NCI-H1092 treated with DMSO at 0.1 percent for 48 hours (cell line): ENCODE measurements at places on chromosomes 6 and 20.

- no peak for DNase-seq
These were observed 4.3 kb downstream of the SLC35D3 start for GRCh38 chr6:136926383-136926782.

DNA sequence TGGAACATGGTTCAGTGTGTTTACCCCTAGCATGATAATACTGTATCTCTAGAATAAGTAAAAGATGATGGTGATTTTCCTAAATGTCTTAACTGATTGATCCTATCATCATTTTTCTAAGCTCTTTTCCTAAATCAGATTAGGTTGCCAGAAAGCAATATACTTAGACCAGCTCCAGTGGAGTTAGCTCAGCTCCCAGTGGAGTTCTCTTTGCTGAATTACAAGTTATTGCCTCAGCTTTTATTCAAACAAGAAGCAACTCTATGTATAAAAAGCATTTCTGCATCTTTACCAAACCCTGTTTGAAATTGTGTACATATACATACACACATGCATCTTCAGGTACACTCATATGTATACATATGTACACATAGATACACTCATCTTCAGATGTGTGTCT, 44.9 kb downstream of the SNX9 start:
- DNase-seq = no peak

- DNase-seq = no peak
These were observed 134.1 kb upstream of the CEP162 start for GRCh38 chr6:84361372-84362192.

DNA sequence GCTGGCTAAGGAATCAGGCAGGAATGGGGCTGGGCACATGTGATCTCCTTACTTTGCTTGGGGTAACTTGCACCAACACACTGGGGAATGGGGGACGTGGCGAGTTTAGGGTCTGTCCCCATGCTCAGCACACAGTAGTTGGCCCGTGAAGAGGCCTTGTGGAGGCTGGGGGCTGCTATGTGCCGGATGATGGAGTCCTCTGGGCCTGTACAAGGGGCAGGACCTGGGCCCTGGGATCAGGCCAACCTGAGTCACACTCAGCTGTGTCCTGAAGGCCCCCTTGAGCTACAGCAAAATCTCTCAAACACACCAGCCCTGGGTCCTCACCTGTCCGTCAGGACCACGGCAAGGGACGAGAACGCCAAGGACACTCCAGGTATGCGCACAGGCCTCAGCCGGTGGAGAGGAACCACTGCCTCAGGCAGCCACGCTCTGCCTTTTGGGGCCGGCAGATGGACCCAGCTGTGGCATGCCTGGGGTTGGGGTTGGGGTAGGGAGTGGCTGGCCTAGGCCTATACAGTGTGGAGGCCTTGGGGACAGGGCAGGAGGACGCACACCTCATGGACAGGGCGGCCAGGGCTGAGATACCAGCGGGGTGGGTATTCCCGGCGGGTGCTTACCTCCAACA, 11.1 kb downstream of the UCKL1 start:
- DNase-seq = no peak

DNA sequence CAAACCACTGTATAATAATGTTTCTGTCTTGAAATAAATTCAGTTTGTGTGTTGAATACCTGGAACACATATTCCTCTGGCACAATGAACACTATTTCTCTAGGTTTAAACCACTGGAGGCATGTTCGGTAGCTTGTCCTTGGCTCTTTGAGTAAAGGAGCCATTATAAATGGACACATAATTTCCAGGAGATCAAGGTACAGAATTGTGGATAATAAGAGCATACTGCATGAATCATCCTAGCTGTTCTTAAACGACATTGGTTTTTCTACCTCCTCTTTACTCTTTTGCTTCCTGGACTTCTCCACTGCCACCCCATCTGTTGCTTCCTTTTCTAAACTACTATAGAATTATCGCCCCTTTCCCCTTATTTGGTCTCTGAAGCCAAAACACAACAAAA, 1.2 kb downstream of the CENPW start:
- DNase-seq = no peak

DNA sequence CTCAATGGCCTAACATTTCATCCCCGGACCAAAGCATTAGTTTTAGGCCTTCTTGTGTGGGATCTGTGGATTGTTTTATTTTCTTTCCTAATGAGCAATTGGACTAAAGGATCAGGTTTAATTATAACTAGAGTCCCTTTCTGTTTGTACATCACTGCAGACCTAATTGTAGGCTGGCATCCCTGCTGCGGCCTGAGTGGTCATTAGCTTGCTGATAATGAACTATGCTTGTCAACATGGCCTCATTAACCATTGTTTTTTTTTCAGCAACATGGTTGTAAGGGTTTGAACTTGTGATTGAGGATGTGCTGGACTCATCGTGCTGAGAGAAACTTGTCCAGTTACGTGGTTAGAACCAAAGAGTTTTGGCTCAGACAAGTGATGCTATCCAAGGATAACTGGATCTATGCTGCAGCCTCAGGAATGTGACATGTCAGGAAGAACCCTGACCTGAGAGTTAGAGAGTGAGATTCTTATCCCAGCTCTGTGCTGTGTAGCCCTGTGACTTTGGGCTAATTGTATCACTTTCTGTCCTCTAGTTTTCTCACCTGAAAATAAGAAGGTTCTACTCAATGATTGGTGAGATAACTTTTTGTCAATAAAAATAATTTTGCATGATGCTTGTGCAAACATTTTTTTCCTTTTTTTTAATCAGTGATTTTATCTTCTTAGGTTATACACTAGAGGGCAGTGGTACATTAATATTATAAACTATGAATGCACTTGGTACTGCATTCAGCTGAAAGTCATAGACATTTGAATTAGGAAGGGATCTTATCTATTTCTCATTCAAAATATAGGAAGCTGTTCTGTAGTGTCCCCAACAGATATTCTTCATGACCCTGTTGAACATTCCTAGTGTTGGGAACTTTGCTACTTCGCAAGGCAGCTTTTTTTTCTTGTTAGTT, 140.9 kb downstream of the RNF144B start:
- peak; percentile 17 for DNase-seq

- DNase-seq = no peak
These were observed 95.5 kb downstream of the SNAP91 start for GRCh38 chr6:83613378-83613777.

DNA sequence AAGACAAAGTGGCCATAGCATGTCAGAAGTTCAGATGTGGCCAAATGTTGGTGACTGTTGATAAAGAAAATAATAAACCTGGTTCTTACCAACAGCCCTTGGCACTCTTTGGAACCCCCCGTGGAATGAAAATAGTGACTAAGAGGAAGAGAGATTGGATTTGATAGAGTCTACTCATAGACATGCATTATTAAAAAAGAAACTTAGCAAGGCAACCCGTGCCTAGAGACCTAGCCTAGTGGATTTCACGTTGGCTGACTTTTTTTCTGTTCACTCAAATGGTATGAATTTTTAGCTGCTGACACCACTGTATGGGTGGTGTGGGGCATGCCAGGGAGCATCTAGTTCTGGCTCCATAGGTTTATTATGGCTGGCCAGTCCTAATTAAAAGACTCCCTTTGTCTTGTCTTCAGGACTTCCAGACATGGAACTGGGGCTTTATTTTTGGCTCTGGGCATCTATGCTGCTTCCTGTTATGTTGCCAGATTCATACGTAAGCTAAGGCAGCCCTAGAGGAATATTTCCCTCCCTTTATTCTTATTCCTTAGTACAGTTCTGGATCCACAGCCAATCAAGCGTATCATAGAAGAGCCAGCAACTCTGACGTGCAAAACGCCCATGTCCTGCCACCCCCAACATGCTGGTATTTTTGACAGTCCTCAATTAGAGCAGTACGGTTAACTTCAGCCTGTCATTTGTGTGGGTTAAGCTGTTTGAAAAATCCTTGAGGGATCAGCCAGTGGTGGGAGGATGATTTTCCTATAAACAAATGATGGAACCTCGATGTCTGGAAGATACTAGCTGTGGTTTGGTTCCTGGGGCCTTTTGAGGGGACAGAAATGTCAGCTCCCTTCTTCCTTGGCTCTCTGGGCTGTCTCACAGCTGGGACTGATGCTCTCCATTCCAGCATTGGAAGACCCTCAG, 127.5 kb downstream of the ISM1 start:
- no peak for DNase-seq

DNA sequence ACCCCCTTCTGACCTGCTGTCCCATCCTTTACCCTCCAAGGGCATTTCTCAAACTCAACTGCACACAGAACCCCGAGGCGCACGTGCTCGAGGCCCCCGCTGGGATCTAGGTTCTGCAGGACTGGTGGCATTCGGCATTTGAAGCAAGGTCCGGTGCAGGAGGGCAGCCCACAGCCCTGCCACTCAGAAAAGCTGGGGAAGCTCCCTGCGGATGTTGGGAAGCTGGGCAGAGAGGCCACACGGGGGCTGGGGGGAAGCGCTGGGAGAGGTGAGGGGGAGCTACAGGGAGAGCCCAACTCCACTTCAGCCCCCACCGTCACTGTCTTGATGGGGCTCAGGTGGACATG, 51.2 kb upstream of the SLCO4A1 start:
- no peak for DNase-seq

DNA sequence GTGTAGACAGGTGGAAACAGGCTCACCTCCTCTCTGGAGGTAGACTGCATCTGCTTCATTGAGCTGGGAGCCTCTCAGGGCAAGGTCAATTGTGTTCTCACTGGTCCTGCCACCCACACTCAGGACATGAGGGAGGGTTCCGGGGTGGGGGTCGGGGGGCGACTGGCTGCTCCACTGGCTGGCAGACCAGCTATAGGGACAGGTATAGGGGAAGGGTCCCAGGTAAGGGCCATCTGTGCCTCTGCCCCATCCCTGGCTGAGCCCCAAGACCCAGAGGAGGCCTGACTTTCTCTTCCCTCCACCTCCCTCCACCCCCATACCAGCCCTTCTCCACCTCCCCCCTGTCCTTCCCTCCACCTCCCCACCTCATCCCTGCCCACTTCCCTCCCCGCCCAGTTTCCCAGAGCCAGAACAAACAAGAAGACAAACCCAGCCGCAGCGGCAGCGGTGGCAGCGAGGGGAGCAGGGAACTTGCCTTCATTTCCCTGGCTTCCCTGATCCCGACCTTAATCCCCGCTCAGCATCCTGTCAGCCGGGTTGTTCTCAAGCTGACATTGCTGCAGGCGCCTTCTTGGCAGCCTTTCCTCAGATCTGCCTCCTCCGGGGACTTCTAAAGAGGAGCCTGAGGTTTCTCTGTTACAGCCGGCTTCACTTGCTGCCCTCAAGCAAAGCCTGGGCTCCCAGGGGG, 18.3 kb upstream of the FOXP4 start:
- peak; percentile 28 for DNase-seq

DNA sequence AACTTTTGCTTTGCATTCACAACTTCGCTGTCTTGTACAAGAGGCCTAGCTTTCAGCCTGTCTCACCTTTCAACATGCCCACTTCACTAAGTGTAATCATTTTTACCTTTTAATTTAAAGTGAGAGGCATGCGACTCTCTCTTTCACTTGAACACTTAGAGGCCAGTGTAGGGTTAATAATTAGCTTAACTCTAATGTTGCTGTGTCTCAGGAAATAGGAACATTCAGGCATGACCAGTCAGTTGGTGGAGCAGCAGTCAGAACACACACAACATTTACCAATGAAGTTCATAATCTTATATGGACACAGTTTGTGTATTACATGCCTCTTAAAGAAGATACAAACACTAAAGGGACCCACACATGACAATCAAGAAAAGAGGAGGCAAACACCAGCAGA, 47.6 kb downstream of the HTR1B start:
- no peak for DNase-seq

DNA sequence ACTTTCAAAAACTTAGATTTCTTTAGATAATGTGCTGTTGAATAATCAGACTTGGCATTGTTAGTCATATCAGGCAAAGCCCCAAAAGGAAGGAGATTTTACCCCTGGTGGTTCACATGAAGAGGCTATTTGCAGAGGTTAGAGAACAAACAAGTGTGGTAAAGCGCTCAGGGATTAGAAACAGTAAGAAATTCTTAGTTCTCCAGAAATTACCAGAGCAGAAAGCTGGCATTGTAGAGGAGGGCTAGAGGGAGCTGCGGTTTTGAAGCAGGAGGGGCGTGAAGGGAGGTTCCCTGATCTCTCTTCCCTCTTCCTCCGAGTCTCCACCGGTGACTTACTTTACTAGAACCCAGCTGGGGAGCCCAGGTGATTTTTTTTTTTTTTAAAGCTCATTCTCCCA, 10.2 kb downstream of the MYO6 start:
- no peak for DNase-seq

GRCh38 chr6:9621276-9621675, 793.6 kb downstream of the TFAP2A start:
- DNase-seq = no peak

GRCh38 chr6:73515204-73515655, 5.6 kb downstream of the EEF1A1 start:
- no peak for DNase-seq

DNA sequence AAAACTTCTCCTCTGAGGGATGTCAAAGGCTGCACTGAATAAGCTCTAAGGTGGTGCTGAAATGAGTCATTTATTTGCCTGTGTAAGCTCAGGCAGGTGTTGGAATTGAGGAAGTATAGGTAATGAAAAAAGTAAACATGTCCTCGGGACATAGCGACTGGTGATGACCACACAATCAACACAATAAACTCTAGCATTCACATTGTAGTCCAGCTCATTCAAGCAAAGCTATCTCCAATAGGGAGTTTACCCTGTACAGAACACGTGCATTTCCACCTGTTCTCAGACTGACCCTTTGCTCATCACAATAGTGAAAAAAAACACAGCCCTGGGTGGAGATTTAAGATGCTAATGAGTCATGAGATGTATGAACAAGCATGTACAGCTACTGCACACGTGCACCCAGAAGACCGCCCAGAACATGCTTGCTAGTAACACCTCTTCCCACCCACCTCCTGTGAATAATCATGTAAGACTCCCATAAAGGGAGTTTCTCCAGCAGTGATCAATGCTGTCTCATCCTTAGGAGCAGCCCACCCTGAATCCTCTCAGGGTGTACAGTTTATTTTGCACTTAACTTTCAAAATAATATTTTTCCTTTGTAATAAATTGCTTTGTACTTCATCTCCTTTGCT, 33.0 kb upstream of the POU5F1 start:
- DNase-seq = no peak

DNA sequence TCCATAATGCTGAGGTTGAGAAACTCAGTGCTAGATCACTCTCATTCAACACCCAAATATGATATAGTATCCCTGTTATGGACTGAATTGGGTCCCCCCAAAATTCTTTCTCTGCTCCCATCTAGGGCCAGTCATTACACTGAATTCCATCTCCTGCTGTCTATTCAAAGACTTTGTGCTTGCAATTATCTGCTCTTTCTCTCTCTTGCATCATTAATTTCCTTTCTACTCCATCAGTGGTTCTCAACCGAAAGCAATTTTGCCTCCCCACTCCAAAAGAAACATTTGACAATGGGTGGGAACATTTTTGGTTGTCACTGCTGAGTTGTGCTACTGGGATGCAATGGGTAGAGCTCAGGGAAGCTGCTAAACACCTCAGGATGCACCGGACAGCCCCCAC, 271.5 kb upstream of the CDYL start:
- no peak for DNase-seq

GRCh38 chr6:111916747-111917146, 43.5 kb upstream of the FYN start:
- no peak for DNase-seq
